Activated CD4-positive, alpha-beta T cell treated with anti-CD3 and anti-CD28 coated beads, Interleukin-2, amount 50 U/mL, for 1 hour (primary cell): ENCODE measurements at places on chromosomes 1 and 21.

DNA sequence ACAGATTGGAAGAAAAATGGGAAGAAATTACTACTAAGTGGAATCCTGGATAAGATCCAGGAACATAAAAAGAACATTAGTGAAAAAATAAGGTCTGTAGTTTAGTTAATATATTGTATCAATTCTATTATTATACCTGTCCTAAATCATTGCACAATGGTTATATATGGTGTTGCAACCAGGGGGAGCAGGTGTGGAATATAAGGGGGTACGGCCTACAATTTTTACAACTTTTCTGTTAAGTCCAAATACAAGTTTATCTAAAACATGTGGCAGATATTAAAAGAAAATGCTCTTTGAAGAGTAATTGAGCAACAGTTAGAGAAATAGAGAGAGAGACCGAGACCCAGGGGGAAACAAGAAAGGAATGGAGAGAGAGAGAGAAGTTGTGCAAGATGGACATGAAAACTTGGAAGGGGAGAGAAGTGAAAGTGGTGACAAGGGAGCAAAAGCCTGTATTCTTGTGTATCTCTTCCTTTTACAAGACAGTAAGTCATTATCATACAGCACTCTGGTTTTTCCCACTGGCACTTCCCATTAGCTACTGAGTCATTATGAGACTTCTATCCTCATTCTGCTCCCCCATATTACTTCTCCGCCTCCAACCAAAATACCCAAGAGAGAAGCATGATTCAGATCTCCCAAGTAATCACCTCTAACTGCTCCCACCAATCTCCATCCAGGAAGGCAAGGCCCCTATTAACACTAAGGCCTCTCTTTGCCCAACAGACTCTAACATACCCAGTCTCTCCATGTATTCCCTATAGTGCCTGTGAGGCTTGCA lies 22.3 kb upstream of the TRAF3IP3 start:
- no peak for DNase-seq

DNA sequence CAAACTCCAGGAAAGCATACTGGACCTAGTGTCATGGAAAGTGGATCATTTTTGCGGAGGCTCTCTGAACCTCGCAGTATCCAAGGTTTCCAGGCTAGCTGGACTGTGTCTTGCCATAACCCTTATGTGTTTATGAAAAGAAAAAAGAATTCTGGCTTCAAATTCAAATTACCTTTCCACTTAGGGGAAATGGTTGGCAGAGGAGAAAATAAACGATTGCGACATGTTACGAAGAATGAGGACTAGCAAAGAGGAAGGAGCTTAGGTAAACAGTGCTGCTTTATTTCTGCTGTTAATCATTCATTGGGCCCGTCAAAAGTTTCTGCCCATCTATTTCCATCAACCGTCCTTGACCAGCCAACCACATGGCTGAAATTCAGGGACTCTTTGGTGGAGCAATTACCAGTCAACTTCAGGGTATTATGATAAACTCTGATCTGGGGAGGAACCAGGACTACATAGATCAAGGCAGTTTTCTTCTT lies at the start of gene C4BPA:
Gene C4BPA, plus strand, starts transcription at position 342 of the 482 bp plus-strand sequence. CDS start 8,793 bp downstream, outside the sequence.
- no peak for DNase-seq

DNA sequence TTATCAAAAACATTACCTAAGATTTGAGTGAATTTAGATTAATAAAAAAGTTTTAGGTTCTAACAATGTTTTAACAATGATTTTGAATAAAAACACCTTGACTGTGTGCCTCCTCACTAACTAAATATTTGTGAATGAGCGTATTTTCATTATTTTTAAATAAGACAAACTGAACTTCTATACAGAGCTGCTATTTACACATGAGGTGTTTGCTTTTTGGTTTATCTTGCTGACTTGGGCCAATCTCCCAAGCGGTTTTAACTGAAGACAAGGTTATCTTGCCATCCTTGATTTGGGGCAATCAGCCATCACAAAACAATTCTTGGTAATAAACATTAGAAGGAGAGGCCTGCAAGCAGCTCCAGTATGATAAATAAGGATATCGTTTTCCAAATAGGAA lies 108.2 kb upstream of the NRIP1 start:
- no peak for DNase-seq

GRCh38 chr1:221161571-221162041 lies 282.4 kb downstream of the HLX start:
- no peak for DNase-seq

DNA sequence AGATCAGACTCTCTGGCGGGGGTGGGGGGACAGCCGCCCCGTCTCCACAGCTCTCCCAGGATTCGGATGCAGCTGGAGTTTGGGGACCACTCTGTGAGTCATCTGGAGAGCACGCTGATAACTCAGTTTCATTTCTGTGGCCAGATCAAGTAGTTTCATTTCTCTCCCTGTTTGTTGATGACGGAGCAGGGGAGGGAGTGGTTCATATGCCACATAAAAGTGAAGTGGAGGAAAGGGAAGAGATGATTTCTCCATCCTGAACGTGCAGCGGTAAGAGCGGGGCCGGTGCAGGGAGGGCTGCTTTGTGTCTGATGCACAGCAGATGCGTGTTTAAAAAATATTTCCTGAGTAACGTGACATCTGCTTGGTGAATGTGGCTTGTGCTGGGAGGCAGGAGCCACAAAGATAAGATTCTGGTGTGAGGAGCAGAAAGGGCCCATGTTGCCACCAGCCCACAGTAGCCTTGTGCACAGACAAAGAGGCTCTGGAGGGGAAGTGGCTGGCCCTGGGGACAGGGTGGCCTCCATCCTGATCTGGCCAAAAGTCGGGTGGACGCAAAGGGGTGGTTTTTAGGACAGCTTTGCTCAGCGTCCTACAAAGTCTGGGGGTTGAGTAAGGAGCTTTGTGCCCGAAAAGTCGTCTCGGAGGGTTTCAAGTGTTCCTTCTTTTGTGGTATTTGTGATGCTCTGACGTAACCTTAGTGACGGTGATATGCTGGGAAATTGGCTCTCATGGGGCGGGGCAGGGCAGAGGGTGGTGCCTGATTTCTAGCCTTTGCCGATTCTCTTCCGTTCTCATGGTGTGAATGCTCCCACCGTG lies at the start of gene MX2:
Gene MX2, plus strand, starts transcription at position 242 of the 819 bp plus-strand sequence. CDS start 14,880 bp downstream, outside the sequence.
- DNase-seq: peak; percentile 79

GRCh38 chr1:5991381-5992025 lies 722 bp downstream of the NPHP4 start:
- no peak for DNase-seq

GRCh38 chr1:206922524-206922923 lies 783 bp upstream of the FCMR start:
- DNase-seq: no peak

DNA sequence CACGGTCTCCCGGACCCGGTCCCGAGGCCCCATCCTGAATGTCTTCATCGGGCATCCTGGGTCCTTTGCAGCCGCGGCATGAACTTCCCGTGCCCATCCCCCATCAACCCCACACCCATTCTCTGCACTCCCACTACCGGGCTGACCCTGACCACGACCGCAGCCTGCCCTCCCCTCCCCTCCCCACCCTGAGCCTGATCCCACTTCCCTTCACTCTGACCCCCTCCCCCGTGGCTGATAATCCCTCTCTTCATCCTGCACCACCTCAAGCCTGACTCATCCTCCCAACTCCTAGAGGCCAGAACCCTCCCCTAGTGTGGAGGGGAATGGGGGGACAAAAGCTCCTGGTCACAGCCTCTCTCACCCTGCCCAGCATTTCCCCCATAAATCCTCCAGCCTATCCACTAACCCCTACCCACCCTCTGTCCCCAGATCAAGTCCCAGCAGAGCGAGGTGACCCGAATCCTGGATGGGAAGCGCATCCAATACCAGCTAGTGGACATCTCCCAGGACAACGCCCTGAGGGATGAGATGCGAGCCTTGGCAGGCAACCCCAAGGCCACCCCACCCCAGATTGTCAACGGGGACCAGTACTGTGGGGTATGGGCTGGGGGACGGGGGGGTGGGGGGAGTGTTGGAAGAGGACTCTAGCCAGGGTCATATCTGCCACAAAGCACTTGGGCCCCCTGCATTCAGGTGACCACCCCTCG lies 602 bp downstream of the SH3BGRL3 start:
- no peak for DNase-seq

DNA sequence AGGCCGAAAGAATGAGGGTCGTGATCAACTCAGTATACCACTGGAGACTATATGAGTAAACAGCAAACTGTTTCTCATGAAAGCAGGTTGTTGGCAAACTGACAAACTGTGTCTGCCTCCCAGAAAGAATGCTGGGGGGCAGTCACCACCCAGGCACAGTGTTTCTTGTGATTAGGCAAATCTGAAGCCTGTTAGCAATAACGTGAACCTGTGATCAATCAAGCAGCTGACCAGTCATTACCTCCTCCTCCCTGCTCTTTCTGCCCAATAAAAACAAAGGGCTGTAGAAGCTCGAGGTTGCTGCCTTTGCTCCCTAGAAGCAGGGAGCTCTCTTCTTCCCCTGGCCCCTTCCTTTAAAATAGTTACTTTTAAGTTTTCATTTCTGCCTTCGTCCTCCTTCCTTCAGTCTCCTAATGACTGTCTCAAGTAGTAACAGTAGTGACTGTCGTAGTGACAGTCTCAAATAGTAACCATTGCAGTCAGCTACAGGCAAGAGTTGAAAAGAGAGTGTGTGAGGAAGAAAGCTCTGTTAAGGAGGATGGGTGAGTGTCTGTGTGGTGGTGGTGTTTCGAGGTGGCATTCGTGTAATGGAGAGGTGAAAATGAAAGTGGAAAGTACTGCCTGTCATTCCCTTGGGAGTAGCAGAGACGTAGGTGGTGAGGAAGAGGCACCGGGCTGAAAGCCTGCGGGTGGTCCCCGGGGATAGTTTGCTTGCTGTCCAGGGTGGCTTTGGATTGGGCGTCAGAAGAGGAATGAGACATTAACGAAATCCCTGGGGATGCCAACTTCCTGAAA lies 14.5 kb downstream of the HHAT start:
- no peak for DNase-seq

DNA sequence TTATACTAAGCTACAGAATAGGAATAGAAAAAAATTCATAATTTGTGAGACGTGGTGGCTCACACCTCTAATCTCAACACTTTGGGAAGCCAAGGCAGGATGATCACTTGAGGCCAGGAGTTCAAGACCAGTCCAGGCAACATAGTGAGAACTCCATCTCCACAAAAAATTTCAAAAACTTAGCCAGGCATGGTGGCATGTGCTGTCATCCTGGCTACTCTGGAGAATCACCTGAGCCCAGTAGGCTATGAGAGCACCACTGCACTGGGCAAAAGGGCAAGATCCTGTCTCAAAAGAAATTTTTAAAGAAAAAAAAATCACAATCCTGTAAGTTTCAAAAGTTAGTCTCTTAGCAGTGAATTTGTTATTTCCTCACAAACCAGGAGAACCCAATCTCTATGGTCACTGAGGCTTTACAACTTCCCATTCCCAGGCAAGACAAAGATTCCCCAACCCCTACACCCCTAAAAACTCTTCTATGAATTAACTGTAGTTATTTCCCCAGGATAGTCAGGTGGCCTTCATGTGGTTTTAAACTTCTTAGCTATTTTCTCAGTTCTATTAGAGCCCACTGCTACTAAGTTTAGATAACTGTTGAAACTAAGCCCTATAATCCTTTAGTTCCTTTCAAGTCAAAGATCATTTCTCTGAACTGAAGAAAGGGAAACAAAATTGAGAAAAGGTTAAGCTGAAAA lies 74.5 kb downstream of the FOXJ3 start:
- DNase-seq: no peak

- DNase-seq: no peak
Observed at GRCh38 chr1:47707503-47707902, 269.7 kb downstream of the FOXD2 start.

- DNase-seq: no peak
Observed at GRCh38 chr1:175893192-175893591, 149.8 kb upstream of the TNR start.

GRCh38 chr1:38833146-38833545 lies 26.4 kb downstream of the RRAGC start:
- DNase-seq: no peak

- no peak for DNase-seq
Observed at GRCh38 chr1:246629976-246630375, 63.7 kb downstream of the CNST start.

DNA sequence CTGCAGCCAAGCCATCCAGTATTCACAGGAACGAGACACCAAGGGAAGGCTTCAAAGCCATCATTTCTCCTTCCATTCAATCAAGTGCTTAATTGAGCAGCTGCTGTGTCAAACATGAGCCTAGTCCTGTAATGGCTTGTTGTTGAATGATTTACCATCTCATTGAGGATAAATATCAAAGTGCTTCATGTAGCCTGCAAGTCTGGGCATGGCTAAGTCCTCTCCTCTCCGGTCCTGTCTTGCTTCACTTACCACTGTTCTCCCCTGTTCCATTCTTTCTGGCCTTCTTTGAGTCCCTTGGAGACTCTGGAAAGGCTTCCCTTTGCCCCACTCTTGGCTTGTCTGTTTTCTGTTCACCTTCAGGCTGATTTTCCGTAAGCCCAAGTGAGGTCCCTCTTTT lies 279.8 kb downstream of the PBX1 start:
- DNase-seq: no peak

- no peak for DNase-seq
Observed at GRCh38 chr21:28742527-28742926, 250.2 kb downstream of the LTN1 start.

- no peak for DNase-seq
Observed at GRCh38 chr1:40905061-40905460, 42.9 kb upstream of the CITED4 start.

DNA sequence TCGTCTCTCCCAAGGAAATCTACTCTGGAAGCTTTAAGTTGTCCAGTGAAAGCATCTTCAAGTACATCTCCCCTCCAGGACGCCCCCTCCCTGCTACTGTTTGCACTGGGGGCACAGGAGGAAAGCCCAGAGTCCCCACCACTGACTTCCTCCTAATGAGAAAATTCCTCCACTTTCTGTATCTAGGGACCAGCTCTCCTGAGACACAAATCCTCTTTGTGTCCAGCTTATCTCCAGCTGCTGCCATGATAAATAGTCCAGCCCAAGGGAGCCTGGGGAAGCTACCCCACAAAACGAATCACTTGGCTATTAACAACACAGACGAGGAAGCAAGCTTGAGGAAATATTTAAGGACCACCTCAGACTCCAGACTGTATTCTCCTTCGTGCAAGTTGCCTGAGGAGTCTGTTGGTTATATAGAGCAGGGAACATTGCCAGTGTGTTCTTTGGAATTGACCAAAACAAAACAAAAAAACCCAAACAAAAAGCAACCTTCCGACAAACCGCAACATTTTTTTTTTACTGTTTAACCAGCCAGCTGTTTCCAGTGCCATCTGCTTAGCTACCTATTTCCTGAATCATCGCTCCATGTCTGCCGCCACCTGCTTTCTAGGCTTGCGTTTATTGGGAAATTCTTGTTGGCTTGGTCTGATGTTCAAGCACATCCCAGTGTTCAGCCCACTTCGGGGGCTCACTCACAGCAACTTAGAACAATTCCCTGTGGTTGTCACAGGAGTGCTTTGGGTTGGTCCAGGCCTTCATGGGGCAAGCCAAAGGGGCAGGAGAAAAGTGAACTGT lies 7.7 kb downstream of the C1orf226 start:
- no peak for DNase-seq

DNA sequence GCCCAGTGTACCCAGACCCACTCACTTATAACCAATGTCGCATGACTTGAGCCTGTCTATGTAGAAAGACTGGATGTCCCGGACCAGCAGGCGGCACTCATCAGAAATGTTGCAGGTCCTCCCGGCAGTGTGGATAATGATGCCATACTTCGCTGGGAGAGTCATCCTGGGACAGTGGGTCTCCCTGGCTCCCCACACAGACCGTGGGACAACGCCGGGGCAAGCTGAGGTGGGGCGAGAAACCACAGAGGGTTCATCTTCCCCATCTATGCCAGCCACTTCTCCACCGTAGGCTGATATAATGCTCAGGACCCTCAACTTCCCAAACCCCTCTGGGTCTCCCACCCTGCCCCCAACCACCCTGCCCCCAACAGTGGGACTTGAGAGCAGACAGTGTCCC lies 8.3 kb downstream of the PGLYRP4 start:
- DNase-seq: no peak
